Suppressor macrophage treated with lipopolysaccharide for 1 hour (primary cell): ENCODE measurements at places on chromosomes 13 and 19.
A peak's percentile ranks its signal among the peaks of the same experiment; 100 is the strongest.

- peak; percentile 84 for DNase-seq
These were observed 94.7 kb downstream of the FRY start for GRCh38 chr13:32126278-32126677.

DNA sequence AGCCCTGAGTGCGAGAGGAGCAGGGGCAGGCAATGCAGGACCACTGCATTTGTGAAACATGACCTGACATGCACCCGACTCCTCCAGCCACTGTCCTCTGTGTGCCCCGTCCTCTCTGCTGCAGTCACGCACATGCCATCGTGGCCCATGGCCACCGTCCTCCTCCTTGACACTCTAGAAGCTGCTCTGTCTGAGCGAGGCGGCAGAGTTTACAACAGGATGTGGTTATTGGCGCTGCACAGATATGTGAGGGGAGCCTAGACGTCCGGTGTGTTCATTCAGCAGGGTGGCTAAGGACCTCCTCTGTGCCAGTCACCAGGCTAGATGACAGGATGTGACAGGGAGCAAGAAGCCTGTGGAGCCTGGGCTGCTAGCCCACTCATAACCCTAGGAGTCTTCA is 277.8 kb downstream of the FOXO1 start:
- no peak for DNase-seq

DNA sequence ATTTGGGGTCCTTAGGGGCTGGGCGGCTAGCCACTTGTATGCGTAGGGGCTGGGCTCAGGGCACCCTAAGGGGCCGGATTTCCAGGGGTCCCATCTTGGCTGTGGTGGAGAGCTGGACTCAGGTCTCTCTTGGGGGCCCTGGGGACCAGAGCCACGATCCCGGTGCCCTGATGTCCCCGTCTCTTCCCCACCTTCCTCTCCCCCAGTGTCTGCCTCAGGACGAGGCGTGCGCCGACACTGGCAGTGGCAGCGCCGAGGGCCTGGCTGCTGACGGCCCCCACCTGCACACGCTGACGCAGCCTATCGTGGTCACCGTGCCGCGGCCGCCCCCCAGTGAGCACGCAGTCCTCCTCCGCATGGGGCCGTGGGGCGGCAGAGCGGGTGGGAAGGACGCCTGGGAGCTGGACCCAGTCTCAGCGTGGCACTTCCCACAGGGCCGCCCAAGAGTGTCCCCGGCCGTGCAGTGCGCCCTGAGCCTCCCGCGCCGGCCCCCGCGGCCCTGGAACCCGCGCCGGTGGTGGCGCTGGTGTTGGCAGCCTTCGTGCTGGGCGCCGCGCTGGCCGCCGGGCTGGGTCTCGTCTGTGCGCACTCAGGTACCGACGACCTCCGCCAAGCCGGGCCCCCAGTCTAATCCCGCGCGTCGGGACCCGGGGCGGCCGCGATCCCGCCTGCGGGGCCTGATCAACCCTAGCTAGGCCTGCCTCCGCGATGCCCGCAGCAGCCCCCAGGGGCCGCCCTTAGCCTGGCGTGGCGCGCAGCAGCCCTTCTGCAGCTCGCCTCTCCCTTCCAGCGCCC is 2.7 kb upstream of the SNAPC2 start:
- DNase-seq, result peak; percentile 66

- DNase-seq, result no peak
These were observed 3.4 kb upstream of the TBXA2R start for GRCh38 chr19:3609779-3610719.

DNA sequence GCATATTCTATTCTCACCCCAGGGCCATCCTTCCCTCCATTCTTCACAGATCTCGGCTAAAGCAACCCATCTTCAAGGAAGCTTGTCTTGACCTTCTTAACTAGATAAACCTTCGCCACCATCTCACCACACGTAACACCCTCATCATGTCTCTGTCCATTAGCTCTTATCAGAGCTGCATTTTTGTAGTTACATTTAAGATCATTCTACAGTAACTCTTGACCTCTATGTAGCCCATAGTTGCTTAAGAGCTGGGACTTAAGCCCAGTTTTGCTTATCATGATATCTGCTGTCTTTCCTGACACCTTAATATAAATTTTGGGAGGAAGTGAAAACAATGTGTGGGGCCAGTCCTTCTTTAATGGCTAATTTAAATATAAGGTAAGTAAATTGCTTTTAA is 345.1 kb downstream of the MTUS2 start:
- DNase-seq, result no peak

GRCh38 chr13:48828962-48829411 is 146.7 kb upstream of the FNDC3A start:
- DNase-seq, result peak; percentile 43

GRCh38 chr13:104595511-104595910 is 1529.3 kb upstream of the SLC10A2 start:
- DNase-seq, result no peak

DNA sequence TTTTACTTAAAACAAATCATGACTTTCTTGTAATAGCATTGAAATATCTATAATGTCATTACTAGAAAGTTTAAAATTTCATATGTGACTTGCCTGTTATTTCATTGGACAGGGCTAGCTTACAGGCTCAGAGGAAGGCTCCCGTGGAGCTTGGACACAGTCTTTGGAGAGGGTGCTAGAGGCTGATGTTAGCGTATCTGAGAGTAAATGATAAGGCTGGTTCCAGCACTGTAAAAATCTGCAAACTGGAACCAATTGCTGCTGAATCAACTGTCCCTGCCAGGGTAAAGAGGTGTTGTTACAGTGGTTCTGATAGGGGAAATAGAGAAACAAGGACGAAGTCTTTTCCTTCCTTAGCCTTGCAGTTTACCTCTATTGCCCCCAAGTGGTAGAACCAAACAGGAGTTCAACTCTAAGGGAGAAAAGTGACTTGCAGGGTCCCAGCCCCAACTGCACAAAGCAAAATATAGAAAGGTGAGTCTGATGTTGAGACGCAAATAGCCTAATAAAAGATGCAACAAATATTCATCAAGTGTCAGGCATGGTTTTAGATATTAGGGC is 901.7 kb downstream of the DIAPH3 start:
- no peak for DNase-seq

GRCh38 chr13:99913167-99913566 is 58.4 kb downstream of the ZIC5 start:
- no peak for DNase-seq
